ENCODE measurements at places on chromosomes 3 and 15.

DNA sequence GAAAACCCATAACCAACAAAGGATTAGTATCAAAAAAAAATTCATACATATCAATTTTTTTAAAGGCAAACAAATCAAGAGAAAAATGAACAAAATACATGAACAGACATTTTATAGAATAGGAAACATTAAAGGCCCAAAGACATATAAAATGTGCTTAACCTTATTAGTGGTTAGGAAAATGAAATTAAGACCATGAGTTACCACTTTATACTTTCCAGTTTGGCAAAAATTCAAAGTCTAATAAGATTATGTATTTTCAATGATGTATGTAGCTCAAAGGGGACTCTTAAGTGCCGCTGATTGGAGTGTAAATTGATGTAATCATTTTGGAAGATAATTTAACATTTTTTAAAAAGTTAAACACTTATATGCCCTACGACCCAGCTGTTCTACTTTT lies 89.2 kb downstream of the BOC start:
- no peak for DNase-seq

DNA sequence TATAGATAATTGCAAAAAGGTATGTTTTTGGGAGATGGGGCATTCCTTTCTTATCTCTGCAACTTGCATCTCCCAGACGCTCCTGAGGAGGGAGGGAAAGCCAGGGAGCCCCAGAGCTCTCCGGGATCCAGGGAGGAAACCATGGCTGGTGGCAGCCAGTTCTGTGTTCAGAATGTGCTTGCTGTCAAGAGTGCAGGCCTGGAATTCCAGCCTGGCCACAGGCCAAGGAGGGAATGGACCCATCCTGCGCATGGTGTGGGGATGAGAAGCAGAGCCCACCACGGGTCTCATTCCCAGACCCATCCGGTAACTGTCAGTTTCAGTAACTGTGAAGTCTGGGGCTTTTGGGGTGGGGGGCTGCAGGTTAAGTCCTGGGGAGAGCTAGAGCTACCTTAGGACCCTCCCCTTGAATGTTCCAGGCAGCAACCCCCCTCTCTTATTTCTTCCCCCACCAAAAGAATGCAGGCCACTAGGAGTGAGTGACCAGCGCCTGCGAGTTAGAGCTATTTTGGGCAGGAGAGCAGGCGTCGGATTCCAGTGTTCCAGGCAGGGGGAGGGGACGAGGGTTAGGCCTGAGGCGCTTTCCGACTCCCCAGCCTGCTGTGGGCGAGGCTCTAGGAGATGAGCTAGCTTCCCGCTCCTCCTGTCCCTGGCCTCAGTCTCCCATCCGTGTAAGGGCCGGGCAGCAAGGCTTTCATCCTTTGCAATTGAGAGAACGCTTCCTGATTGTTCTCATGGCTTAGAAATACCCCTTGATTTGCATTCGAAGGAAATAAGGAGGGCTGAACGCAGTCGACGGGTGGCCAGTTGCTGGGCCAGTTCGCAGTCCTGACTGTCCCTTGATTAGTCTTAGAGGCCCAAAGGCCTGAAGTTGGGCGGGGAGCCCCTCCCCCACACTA lies 781 bp upstream of the DAG1 start:
- no peak for DNase-seq

- DNase-seq, result no peak
Measured at GRCh38 chr3:137062250-137062649, 104.5 kb downstream of the IL20RB start.

- DNase-seq, result no peak
Measured at GRCh38 chr15:44710236-44711095, 657 bp downstream of the PATL2 start.

DNA sequence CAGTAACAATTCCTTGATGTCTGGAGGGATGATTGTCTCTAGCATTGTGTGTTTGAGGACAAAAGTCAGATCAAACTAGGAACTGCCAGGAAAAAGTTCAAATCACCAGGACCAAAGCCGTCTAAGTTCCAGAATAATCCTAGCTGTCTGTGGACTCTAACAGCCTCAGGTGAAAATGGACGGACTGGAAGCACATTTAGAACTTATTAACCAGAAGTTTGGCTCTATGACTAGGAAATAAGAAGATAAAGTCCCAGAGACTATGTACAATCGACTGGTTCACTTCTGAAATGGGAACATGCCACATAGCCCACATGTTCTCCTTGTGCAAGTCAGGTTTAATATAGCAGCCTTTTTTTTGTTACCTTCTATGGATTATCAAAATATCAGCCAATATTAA lies 50.6 kb upstream of the SGO1 start:
- no peak for DNase-seq

DNA sequence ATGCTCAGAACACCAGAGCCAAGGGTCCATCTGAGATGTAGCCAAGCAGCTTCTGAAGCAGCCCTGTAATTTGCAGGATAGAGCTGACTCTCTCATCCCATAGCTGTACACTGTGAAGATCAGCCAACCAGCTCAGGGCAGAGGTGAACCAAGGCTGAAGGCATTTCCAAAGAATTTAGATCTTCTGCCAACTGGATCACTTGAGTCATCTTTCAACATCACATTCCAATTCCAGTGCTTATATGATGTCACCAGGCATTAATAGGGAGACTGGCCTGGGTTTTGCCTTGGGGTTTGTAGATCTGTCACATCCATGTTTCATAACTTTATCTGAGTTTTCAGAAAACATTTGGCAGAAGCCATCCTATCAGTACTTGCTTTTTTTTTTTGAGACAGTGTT lies 98.2 kb downstream of the NR2F2 start:
- peak; percentile 81 for DNase-seq

DNA sequence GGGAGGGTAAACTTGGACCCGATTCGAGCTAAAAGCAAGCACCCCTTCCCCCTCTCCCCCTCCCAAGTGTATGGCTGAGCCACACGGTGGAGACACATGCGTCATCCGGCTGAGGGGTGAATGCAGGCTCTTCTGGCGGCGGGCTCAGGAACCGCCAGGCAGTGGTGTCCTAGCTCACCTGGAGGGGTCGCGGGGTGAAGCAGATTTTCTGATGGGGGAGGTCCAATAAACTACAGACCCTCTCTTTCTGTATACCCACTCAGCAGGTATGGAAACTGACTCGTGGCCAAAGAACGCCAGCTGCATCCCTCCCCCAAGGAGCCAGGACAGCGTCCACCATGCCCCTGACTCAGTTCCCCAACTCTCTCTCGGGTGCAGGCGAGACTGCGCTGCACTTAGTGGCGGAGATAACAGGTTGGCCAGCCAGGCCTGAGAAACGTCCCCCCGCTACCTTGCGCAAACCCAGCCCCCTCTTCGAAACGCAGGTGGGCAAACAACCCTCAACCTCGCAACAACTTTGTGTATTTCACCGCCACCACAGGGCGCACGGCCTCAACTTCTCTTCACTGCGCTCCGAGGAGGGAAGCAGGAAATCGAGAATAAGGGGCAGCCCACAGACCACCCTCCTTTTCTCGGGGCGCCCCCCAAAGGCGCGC lies 1.3 kb downstream of the MAGI1 start:
- no peak for DNase-seq

- no peak for DNase-seq
Measured at GRCh38 chr15:94703596-94703995, 472.2 kb downstream of the MCTP2 start.

DNA sequence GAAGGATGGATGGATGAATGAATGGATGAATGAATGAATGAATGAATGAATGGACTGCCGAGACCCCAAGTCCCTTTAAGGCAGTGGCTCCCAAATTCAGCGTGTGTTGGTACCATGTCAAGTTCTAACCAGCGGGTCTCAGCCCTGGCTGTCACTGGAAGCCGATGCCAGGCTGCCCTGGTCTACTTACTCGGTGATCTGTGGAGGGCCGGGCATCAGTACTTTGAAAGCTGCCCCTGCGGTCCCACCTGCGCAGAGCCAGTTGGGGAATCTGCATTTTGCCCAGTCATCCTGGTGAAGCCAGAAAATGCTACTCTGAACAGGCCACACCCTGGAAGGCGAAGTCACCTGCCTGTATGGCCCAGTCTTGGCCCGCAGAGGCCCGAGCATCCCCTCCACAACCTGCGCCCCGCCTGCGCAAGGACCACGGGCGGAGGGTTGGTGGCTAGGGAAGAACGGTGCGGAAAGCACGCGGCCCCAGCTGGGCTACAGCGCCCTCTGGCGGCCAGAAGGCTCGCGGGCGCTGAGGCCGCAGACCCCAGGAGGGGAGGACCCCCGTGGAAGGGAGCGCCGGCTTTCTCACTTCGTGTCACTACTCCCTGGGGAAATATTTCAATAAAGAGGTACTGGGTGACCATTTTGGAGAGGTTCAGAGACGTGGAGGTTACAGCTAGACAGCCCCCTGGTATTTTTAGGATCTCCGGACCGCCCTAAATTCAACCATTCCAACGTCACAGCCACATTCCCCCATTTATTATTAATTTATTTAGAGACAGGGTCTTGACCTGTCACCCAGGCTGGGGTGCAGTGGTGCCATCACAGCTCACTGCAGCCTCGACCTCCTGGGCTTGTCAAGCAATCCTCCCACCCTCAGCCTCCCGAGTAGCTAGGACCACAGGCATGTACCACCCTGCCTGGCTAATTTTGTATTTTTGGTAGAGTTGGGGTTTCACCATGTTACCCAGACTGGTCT lies 34.9 kb downstream of the PRKCD start:
- no peak for DNase-seq

GRCh38 chr3:184559336-184559735 lies 2.2 kb upstream of the EPHB3 start:
- DNase-seq, result no peak

DNA sequence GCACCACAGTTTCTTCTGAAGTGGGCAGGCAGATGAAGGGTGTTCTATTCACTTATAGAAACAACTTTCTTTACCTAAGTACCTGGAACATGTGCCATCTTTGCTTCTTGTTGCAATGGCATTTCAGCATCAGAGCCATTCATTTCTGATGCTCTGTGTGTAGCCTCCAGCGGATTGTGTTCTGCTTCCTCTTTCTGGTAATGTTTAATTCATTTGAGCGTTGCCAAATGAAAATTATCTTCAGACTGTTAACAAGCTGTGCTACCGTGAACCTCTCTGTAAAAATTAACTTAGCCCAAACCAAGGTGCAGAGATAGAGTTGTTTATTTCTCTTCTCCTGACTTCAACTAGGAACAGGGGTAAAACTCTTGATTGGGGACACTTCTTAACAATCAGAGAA lies 302.0 kb downstream of the EDEM1 start:
- no peak for DNase-seq

DNA sequence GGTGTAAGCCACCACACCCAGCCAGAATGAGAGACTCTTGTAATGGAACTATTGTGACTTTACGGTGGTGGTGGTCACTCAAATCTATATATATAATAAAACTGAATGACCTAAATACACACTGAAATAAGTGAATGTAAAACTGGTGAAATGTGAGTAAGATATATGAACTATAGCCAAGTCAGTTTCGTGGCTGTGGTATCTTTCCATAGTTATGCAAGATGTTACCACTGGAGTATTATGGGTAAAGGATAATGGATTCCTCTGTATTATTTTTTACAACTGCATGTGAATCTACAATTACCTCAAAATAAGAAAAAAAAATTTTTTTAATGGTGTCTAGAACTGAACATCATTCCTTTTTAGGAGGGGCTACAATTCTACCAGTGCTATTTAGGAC lies 21.9 kb downstream of the PIK3CB start:
- DNase-seq, result no peak

DNA sequence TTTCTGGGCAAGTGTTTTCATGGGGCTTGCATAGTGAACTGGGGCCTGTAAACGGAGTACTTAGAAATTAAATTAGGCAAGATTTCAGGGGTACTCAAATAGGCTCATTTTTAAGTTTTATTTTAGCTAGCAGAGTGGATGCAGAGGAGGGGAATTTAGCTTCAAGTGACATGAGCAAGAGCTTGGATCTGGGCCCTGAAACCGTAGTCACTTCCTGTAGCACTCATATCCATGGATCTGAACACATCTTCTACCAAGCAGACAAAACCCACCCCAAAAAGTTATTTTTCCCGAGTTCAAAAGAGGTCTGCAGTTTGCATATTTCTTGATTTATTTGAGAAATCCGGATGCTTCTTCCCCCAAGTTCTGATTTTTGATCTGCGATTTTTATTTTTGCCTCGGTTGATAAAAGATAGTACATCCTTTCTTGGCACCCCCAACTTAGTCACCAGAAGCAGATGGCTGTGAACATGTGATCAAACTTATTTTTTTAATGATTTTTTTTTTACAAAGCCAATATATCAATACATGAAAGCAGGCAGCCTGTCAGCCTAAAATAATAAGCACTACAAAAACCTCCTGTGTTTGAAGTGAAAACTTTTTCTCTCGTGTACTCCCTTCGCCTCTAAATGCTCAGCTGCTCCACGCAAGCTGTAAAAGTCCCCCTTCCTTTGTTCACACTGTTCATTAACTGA lies 36.6 kb upstream of the STT3B start:
- peak; percentile 11 for DNase-seq

DNA sequence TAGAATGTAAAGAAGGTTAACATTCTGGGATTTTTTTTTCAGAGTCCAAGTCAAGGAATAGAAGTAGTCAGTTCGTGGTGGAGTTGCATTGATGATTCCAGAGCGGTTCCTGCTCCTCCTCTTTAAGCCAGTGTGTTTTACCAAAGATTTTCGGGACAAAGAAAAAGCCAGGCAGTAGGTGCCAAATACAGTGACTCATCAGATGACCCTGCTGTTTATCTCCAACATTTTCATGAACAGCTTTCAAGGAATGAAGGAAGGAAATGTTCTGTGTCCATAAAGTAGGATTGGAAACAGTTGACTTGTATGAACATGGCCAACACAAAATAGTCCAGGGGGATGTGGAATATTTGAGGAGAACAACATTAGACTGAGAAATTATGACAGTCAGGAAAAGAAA lies 142.4 kb upstream of the TMC3 start:
- no peak for DNase-seq

- DNase-seq, result no peak
Measured at GRCh38 chr15:29693225-29693624, 129.0 kb downstream of the TJP1 start.

All from skeletal muscle cell (primary cell).